ENCODE measurements at places on chromosomes 5 and 9. TPM values are rescaled to one million over a fixed set of nuclear protein-coding genes. Genes with fewer than 3 reads are reported as not detected.
A peak's percentile ranks its signal among the peaks of the same experiment; 100 is the strongest.

GRCh38 chr9:94922098-94922607, 195.7 kb downstream of the AOPEP start:
- peak overlapping the region; percentile 71 for H3K27ac ChIP-seq
- no peak overlapping the region for H3K4me3 ChIP-seq
- peaks cover 25% of the 10 kb centered on the region for H3K4me1 ChIP-seq
- DNase-seq = peak; percentile 64

Gene OTULINL
- 26.2 TPM for total RNA-seq

GRCh38 chr5:20536341-20536740, 548.3 kb upstream of the CDH18 start:
- no peak overlapping the region for H3K4me3 ChIP-seq
- no peak overlapping the region for H3K27ac ChIP-seq
- H3K27me3 ChIP-seq = no peaks in the 10 kb centered on the region
- H3K4me1 ChIP-seq = no peaks in the 10 kb centered on the region
- DNase-seq = no peak

DNA sequence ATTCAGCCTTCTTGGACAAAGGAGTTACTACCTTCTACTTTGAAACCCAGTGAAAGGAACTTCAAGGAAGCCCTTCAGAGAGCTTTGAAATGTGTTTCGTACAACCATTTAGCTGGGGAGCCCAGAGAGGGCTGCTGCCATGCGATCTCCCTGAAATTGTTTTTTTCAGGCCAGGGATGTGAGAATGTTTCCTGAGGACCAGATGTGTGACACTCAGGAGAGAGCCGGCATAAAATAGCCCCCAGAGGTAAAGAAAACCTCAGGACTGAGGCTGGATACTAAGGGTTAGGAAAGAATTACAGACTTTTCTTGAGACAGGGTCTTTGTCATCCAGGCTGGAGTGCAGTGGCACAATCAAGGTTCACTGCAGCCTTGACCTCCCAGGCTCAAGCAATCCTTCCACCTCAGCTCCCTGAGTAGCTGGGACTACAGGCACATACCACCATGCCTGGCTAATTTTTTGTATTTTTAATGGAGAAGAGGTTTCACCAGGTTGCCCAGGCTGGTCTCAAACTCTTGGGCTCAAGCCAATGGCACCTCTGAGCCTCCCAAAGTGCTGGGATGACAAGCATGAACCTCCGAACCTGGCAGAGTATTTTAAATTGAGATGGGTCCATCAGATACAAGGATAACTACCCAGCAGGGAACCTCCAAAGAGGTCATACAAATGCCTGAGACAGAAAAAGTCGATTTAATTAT, 8.4 kb downstream of the RPL37 start:
- no peak overlapping the region for H3K27ac ChIP-seq
- no peak overlapping the region for H3K4me3 ChIP-seq

GRCh38 chr9:70559102-70559501, 144.6 kb upstream of the KLF9 start:
- no peak for DNase-seq
- no peak overlapping the region for H3K4me3 ChIP-seq
- no peak overlapping the region for H3K27ac ChIP-seq
- peaks cover 1% of the 10 kb centered on the region for H3K4me1 ChIP-seq
- no peaks in the 10 kb centered on the region for H3K27me3 ChIP-seq

DNA sequence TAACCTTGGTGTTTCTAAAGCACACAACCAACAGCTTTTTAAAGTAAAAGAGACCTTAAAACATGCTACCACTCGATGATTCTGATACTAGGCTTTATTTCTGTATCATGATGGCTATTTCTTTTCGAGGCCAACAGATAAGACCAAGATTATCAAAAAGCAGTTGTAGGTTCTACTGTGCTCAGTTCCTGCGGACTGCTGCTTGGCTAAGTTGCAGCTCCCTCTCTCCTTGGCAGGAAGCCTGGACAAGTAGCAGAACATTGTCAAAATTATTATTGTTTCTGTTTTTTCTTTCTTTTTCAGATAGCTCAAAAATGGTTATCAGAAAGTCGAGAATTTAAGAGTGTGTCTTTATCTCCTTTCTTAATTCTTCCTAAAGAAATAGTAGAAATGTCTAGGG, 607.6 kb downstream of the PTPRD start:
- no peaks in the 10 kb centered on the region for H3K27me3 ChIP-seq
- H3K4me3 ChIP-seq = no peak overlapping the region
- no peak for DNase-seq
- H3K36me3 ChIP-seq = no peaks in the 10 kb centered on the region
- H3K27ac ChIP-seq = no peak overlapping the region

DNA sequence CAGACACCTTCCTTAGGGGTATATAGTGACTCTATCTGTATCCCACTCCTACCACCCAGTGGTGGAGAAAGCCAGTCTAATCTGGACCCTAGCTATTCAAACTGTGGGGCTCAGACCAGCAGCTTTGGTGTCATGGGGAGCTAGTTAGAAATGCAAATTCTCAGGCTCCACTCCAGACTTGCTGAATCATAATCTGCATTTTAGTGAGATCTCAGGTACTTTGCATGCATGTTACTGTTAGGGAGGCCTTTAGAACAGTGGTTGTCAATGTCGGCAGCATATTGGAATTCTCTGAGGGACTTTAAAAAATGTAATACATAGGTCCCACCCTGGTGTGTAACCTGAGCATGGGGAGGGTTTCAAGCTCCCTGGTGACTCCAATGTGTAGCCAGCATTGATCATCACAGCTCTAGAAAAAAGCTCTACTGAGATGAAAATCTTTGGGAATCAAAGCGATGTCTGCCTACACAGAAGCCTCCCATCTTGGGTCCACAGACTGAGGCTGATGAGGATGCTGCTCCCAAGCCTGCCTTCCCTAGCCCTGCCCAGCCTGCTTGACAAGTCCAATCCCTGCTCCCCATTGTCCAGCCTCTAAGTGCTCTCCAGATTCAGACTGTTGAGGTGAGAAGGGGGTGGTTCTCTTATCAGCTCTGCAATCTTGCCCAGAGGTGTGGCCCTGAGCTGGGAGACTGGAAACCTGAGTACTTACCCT, 11.9 kb upstream of the GM2A start:
- no peak overlapping the region for H3K27ac ChIP-seq
- H3K4me3 ChIP-seq = no peak overlapping the region
- H3K27me3 ChIP-seq = no peaks in the 10 kb centered on the region

DNA sequence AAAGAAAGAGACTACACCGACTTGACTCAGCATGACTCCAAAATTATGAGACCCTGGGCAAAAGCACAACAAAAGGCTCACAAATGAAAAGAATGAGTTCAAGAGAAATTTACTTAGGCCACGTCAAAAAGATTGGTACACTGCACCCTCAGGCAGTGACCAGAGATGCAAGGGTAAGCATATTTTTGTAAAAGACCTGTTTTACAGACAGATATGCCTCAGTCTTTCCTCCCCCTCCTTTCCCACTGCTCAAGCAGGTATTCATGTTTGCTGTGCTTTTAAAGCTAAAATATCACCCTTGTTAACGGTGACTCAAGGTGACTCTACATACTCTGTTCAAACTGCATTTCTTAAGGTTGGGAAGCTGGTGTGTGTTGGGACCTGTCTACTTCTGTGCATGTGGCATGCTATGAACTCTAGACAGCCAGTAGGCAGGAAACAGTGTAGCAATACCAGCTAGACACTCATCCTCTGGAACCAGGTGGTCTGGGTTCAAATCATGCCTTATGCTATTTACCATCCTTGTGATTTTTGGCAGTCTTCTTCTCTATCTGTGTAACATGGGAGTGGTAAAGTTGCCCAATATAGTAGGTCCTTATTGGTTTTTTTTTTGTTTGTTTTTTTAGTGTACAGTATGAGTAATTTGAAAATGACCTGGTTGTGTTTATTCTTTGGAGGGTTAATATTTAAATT, 98.7 kb downstream of the TLE4 start:
- H3K4me3 ChIP-seq = no peak overlapping the region
- no peaks in the 10 kb centered on the region for H3K27me3 ChIP-seq
- DNase-seq = no peak
- peaks cover 3% of the 10 kb centered on the region for H3K4me1 ChIP-seq
